NCI-H1092 treated with DMSO at 0.1 percent for 48 hours (cell line): ENCODE measurements at places on chromosomes 5 and 9.

DNA sequence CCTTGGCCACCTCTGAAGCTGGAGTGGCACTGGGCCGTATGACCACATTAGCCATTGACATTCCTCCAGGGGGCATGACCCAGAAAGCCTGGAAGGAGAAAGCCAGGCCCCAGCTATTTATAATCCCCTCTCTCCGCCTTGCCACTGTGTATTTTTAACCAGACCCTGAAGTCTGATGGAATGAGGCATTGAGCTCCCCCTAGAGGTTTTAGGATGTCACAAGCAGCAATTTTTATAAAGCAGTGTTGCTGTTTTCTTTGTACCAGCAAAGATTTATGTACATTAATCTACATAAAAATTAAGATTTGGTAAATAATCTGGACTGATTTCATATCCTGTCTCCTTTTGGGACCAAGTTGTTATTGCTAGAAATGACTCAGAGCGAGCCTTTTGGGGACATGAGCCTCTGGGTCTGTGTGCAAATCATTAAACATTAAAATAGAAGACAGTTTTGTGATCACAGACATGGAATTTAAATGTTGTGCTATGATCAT, 127.1 kb downstream of the TRIO start:
- peak; percentile 56 for DNase-seq

DNA sequence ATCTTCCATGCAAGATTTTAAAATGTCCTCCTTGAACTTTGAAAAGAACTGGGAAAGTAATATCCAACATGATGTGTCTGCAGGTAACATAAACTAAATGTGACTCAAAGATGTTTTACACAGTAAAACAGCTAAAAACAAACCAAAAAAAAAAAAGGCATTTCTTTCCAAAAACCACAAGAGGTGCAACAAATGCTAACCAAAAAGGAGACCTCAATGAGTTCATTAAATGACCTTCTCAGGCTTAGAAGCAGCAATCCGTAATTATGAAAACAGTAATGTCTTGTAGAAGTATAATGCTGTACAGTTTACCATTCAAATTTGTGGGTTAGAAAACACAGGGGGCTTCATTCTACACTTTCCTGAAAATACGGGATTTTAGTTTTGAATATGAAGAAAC, 2.5 kb downstream of the RNF145 start:
- DNase-seq: no peak

- DNase-seq: no peak
These were observed 105.7 kb upstream of the ZNF618 start for GRCh38 chr9:113770396-113770795.

DNA sequence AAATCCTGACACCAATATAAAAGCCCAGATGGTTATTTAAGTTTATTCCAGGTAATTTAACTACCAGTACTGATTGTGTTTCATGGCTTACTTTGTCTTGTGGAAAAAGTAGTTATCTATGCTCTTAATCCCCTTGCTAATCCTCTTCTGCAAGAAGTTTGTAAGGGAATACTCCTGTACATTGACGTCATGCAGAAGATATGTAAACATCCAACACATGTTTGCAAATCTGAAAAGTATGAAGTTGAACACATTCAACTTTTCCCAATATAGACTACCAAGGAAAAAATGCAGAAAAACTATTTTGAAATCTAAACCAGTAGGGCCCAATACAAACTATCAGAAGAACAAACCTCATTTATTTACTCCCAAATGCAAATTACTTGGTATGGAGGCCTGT, 56.3 kb upstream of the ELL2 start:
- no peak for DNase-seq

DNA sequence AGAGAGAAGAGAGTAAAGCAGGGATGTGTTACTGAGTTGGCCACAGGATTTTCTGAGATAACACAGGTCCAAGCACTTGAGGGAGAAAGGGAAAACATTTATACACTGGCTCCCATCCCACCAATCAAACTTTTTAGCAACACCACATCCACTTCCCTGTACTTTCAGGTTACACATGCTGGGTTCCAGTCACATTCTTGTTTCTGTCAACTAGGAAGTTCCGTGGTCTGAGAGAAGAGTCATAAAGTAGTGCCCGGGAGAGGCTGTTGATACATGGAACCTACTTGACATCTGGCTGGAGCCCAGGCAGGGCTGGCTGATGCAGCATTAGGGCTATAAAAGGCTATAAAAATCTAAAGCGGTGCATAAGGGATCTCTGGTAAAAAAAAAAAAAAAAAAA, 473.9 kb upstream of the COX7C start:
- no peak for DNase-seq

GRCh38 chr5:177468329-177468684, 5.1 kb downstream of the DBN1 start:
- DNase-seq: no peak

DNA sequence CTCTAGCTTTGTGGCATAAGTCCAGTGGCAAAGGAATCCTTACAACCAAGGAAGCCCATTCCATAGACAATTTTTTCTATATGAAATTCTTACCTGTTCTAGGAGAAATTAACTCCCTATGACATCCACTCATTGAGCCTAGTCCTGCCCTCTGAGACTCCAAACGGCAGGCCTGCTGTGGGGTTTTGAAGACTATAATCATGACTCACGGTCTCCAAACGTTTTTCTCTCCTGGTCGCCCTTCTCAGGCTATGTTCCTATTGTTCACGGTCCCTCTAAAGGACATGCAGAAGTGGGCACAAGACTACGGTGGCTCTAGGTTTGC, 611 bp downstream of the EXOSC3 start:
- DNase-seq: no peak

- no peak for DNase-seq
These were observed 62.4 kb downstream of the PJA2 start for GRCh38 chr5:109347252-109347888.

DNA sequence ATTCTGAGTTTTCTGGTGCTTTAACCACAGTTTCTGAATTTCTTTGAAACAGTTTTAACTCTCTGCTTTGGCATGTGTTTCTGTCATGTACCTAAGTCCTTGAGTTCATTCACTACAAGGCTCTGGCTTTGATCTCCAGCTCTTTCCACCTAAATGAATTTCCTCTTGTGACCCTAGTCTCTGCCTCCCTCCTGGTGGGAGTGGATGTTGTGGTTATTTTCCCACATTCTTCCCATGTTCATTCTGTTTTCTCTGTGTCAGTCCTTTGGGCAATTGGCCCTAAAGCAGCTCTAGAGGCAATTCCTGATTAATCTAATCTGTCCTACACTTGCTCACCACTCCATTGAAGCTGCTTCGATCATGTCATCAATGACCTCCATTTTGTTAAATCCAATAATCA, 28.4 kb upstream of the DPYSL3 start:
- DNase-seq: no peak

DNA sequence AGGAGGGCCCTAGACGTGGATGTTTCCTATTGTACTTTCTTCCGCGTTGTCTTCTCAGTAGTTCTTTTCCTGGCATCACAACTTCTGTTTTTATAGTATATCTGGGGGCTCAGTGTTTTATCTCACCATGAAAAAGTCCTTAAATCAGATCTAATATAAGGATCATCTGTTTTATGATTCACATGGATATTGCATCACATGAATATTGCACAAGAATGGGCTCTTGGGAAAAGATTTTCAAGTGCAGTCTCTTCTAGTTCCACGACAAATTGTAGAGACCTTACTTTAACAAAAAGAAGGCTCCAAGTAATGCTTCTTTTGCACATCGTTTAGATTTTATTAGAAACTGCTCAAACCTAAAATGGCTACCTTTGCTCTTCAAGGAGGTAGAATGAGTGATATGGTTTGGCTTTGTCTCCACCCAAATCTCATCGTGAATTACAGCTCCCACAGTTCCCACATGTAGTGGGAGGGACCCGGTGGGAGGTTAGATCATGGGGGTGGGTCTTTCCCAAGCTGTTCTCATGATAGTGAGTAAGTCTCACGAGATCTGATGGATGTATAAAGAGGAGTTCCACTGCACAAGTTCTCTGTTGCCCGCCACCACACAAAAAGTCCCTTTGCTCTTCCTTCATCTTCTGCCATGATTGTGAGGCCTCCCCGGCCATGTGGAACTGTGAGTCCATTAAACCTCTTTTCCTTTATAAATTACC, 53.7 kb upstream of the FAM120A start:
- no peak for DNase-seq

GRCh38 chr9:111839987-111840386, 45.2 kb upstream of the SHOC1 start:
- no peak for DNase-seq

- no peak for DNase-seq
These were observed 32.7 kb upstream of the ISCA1 start for GRCh38 chr9:86315078-86315477.

GRCh38 chr9:129177443-129177790, 644 bp downstream of the IER5L start:
- DNase-seq: no peak

DNA sequence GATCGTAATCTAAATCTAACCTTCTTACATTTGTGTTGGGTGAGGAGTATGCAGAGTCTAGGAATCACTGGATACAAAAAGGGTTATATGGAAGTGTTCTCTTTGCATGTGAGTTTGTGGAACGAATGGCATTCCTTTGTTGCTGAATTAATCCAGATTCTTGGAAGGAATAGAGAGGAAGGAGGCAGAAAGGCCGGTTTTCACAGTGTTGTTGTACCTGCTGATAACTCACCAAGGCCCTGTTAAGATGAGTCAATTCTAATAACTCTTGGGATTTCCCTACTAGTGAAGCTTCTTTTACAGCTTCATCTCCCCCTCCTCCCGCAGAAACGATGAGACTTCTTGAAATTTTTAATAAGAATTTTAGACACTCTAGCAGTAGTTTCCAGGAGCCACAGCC, 84.0 kb downstream of the ZSWIM6 start:
- DNase-seq: no peak

DNA sequence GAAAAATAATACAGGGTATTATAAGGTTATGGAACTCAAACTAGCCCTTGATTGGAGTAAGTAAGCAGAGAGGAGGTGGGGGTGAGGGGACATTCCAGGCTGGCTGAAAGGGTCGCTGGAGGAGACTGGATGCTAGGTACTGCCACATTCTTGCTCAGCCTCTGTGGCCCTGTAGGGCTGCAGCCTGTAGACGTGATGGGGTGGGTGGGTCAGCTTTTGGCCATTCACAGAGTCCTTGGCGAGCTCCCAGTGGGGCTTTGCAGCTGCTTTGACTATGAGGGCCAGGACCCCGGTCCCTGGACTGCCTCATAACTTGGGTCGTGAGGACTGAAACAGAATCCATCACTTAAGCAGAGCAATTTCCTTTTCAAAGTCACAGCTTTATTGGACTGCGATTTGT, 4.2 kb upstream of the GDNF start:
- DNase-seq: no peak

GRCh38 chr5:164335837-164336236, 830.4 kb downstream of the MAT2B start:
- no peak for DNase-seq

DNA sequence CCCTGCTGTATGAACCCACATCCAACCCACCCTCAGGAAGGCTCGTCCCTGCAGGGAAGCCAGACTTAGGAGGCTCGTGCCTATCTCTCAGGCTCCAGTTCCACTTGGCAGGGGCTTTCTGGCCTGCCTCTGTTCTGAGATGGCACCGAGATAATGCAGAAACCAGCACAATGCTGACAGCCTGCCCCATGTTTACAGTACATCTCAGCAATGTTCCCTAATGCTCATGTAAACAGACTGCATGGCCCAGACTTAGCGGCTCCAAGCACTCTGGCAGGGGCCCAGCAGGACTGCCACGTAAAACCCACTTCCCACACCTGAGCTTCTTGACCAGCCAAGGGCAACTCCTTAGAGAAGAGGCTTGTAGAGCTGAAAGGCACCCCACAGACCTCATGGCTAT, 499.5 kb upstream of the BRINP1 start:
- DNase-seq: peak; percentile 82

DNA sequence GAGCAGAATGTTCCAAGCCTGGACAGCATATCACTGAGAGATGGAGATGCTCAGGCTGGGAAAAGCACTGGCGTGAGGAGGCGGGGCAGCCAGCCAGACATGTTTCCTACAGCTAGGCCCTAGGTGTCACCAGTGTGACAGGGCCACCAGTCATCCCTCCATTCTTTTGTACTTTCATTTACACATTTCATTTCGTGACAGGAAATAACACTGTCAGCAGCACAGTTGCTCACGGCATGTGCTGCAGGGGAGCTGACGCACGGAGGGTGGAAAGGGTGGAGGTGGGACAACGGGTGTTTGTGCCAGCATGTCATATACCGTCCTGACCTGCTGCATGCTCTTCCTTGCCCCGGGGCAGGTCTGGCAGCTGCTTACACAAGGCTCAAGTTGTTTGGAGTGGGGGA, 14.8 kb upstream of the CEMIP2 start:
- DNase-seq: no peak

DNA sequence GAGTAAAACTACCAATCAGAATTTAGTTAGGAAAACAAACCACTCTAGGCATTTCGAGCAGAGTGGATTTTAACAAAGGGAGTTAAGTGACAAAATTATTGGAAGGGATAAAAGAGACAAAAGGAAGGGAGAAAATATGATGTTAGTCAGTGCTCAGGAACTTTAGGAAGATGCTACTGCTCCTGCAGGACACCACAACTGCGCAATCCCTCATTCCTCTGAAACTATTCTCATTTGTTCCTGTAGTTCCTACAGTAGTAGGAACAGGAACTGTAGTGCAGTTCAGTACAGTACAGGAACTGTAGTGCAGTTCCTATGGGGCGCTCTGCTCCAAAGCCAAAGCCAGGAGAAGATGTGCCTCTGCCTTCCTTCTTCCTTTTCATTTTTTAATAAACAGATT, 29.9 kb upstream of the MEGF10 start:
- DNase-seq: no peak

DNA sequence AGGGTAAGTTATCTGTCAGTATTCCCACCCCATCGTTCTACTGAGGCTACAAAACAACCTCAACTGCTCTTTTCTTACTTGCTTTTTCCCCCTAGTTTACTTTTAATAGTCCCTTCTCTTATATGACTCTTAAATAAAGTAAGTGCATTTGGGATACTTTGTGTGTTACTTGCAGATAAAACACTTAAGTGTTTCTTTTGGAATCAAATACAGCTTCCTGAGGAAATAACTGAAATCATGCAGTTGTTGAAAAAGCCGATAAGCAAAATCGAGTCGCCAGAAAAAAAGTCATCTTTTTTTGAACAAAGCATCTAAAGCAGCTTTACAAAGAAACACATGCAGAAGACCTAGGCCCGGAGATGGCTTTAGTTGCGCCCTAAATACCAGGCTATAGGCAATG, 53.5 kb upstream of the EPB41L4A start:
- DNase-seq: no peak

DNA sequence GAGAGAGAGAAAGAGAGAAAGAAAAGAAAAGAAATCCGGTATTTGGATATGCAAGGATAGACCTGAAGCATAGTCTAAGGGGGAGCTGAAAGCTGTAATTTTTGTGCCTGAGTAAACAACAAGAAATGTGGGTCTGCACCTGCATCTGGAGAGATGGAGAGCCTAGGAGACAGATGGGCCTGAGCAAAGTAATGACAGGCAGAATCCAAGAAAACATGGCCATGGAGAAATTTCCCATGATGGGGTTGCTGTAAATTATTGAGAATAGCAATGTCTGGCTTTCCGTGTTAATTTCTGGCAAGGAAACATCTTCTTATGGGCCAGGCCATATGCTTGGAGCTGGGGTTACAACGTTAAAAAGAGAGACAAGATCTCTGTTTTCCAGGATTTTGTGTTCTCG, 40.2 kb downstream of the YIPF5 start:
- DNase-seq: no peak
